ENCODE measurements at places on chromosomes 1 and 21.
A peak's percentile ranks its signal among the peaks of the same experiment; 100 is the strongest.

- no peak for DNase-seq
These were observed 25.7 kb downstream of the PMVK start for GRCh38 chr1:154910851-154911250.

DNA sequence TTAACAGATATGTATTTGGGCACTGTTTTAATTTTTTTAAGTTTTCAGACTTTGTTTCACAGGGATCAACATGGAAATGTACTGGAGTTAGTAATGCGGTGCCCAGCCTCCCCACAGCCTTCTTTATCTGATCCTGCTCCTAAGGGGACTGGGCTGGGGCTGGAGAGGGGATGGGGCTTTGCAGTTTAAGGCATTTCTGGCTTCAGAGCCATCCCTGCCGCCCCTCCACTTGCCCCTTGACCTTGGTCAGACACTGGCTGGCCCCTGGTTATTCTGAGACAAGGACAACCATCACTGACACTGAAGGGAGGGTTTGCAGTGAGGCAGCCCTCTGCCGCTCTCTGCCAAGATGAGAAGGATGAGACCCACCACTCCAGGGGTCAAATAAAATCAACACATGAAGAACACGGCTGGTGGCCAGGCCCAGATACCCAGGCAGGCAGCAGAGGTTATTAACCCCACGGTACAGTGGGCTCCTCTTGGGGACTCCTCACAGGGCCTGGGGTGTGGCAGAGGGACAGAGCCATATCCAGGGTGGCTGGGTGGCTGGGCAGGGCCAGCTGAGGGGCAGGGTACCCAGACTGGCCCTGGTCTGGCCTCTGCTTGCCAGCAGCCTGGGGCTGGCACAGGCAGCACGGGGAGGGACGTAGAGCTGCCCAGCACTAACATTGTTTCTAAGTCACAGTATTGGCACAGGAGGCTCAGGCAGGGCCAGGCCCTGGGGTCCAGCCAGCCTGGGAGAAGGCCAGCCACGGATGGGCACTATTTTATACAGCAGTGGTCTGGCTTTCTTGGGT is 7.2 kb upstream of the UBE2U start:
- DNase-seq, result no peak

DNA sequence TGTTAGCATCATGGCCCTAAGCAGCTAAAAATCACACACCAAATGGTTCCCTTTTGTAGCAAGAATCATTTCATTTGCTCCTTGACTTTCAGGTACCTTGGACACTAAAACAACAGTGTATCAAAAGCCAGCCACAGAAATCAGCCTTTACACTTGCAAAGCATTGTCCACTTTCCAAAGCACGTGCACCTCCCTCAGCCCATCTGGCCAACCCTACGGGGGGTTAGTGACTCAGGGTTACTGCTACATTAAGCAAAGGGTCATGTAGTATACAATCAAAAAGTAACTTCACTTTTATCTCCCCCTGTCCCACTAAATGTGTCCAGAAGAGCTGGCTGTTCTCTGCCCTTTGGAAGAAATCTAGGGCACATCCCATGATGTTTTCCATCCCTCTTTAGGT is 149.7 kb downstream of the HIVEP3 start:
- no peak for DNase-seq

- peak; percentile 64 for DNase-seq
These were observed 41.2 kb downstream of the RRAGC start for GRCh38 chr1:38818175-38818976.

DNA sequence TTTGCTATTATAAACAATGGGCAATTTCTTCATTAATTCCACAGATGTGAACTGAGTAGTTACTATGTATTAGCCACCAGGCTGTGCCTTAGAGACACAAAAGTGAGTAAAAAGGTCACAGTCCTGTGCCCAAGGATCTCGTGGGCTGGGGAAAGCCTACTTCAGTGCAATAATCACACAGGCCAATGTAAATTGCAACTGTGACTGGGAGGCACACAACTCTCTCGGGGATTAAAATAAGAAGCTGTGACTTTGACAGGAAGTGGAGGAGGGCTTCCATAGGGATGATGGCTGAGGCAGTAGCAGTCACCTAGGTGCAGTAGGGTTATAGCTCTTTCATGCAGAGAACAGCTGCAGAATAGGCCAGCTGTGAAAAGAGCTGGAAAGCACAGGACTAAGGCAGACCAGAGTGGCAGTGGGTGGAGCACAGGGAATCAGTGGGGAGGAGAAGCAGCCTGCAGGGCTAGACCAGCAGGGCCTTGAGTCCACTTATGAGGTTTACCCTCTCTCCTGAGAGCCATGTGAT is 121.9 kb downstream of the MAB21L3 start:
- DNase-seq, result no peak

DNA sequence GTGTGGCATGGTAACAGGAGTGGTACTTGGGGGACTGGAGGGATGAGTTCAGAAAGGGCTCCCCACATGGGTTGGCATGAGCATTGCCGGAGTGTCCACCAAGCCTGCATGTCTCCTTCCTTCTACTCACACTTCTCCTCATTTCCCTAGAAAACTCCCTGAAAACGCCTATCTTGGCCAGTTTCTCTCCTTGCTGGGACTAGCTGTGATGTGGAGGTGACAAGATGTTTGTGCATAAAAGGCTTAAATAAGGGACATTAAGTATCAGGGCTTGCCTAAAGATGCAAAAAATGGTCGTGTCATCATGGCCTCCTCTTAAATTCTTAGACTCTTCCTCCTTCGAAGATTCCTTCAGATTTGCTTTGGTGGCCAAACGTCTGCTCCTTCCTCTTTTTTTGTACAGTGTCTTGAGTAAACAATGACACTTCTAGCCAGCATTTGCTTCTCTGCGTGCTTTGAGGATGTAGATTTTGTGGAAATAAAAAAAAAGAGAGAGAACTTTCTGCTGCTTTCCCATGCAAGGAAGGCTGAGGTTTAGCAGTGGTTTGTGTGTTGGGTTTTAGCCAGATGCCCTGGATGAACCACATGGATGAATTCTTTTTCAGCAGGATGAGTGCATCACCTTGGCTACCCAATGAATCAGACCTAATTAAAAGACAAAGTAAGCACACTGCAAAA is 239.1 kb upstream of the IRF2BP2 start:
- DNase-seq, result no peak

GRCh38 chr1:231522931-231523642 is 5.4 kb upstream of the TSNAX start:
- no peak for DNase-seq

DNA sequence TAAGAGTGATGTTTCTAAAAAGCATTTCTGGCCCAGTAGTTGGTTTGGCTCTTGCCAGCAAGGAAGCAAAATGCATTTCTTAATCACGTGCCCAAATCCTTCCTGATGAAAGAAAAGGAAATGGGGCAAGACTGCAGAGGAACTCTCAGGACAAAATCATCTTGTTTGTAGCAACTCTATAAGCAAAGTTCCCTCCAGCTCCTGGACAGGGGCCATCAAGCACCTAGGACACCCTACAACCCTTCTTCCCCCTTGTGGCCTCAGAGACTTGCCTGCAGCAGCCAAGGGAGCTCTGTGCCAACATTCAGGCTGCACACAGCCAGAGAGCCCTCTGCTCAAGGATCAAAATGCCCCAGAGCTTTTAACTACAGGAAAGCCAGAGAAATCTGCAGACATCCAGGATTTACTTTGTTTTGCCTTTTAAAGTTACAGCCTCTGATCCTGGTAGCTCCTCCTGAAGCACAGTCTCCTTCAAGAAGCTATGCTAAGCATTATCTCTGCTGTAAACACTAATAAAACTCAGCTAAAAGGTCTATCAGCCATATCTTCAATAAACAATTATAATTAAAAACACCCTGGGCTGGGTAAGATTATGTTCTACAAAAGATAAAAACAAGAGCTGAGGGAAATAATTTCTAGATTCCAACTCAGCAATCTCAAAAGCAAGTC is 105.0 kb downstream of the KIAA0319L start:
- no peak for DNase-seq

DNA sequence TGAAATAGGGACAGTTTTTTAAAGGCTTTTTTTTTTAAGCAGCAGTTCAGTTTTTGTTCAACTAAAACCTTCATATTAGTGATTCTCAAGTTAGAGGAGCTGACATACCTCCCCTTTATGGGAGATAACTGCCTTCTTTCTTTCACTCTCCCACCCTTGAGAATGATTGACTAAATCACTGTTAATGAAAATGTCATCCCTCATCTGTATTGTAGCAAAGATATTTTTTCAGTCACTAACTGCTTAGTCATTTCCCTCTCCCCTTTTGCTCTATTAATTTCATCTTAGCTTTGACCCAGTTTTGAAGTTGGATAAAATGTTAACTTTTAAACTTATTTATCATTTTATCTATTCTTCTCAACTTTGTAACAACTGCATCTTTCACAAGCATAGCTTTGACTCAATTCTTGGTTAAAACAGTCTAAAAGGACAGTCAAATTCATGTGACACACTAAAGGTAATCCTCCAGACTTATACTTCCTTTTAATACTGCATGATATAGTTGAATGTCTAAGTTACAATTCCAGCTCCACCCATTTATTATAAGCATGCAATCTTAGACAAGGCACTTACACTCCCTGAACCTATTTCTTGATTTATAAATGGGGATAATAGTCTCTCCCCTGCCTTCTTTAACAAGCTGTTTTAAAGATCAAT is 17.1 kb downstream of the CAPZA1 start:
- DNase-seq, result no peak

GRCh38 chr1:20237646-20238045 is 51.3 kb upstream of the PLA2G2C start:
- no peak for DNase-seq

GRCh38 chr1:34774957-34775356 is 6.1 kb upstream of the GJB3 start:
- no peak for DNase-seq

GRCh38 chr1:17251701-17252376 is 2.9 kb downstream of the PADI3 start:
- no peak for DNase-seq

DNA sequence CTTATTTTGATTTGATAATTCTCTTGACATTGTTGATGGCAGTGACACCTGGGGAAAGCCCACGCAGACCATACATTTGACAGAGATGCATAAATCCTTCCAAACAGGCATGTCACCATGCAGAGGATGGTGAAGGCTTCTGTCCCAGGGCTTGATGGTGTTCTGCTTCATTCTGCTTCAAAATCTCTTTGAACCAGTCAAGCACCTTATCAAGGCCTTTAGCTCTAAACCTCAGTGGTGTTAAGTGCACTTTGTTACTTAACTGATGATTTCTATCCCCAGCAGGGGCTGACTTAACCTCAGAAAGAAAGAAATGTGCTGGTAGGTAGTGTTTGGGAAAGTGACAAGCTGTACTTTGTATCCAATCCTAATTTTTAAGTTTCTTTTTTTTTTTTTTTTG is 81.1 kb downstream of the RRAGC start:
- no peak for DNase-seq

GRCh38 chr1:26368486-26368885 is 4.1 kb downstream of the ZNF683 start:
- no peak for DNase-seq

DNA sequence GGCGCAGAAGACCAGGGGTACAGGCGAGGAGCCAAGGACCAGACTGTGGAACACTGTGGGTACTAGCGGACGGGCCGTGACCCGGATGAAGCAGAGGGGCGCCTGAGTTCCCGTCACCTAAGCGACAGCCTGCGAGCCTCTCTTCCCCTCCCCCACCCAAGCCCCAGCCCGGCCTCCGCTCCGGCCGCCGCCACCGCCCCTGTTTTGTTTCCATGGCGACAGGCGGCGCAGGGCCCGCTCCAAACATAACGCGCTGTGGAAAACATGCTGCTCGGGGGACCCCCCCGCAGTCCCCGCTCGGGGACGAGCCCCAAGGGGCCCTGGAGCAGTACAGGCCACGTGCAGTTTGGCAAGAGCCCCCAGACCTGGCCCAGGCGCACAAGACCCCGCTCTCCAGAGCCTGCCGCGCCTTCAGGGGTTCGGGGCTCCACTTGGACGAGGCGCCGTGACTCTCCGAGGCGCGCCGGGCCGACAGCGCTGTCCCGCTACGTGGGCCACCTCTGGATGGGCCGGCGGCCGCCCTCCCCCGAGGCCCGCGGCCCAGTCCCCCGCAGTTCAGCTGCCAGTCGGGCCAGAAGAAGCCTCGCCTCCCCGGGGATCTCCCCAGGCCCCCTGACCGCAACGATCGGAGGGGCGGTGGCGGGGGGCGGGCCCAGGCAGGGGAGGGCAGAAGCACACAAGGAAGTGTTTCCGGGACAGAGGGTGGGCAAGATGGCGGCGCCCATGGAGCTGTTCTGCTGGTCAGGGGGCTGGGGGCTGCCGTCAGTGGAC is at the start of gene MTX1:
TSS of gene MTX1 (plus strand) at position 155 of the 771 bp plus-strand sequence. CDS start at position 265, 110 bp downstream.
- peak; percentile 85 for DNase-seq

GRCh38 chr1:161994175-161994668 is 29.4 kb downstream of the OLFML2B start:
- no peak for DNase-seq

DNA sequence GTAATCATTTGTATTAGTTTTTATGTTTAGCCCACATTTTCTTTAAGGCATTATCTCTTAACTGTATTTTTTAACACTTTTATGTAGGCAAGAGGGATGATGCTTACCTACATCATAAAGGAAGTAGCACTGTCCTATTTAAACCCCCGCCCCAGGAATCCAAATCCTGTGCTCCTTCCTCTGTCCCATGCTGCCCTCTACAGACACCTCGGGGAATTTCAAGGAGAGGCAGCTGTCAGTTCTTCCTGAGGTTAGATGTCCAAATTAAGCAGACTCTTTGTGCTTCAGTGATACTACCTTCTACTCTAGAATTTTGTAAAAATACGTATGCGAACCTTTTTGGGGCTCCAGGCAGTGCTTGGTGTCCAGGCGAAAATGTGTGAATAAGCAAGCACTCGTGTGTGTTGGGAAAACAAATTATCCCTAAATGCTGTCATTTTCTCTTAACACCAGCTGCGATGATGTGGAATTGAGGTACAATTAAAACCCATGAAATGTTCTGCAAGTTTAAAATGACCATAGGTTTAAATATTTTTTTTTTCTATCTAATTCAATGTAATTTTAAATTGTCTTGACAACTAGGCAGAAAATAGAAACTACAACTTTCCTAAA is 19.2 kb downstream of the CRCT1 start:
- DNase-seq, result no peak

- DNase-seq, result no peak
These were observed 126.7 kb downstream of the TLR5 start for GRCh38 chr1:223016381-223016780.

DNA sequence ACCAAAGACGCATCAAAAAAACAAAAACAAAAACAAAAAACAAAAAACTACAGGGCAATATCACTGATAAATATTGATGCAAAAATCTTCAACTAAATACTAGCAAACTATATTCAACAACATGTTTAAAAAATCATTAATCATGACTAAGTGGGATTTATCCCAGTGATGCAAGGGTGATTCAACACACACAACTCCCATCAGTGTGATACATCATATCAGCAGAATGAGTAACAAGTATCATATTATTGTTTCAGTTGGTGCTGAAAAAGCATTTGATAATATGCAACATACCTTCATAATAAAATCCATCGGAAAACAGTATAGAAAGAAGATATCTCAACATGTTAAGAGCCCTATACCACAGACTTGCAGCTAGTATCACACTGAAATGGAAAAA is 953.0 kb downstream of the AMY1C start:
- no peak for DNase-seq

DNA sequence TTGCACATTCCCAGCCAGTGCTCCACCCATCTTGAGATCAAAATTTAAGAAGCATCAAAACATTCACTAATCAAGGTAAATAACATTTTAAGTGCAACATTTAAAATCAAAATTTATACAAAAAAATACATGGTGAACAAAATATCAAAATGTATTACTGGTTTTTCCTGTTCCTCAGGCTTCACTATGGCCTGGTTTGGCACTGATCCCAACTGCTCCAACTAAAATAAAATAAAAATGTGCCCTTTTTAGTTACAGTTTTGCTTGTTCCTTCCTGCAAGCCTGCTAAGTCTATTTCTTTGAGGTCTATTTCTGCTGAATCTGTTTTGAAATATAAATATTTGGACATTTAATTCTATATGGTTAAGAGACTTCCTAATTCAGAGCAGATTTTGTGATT is 54.9 kb downstream of the ADAMTS1 start:
- no peak for DNase-seq
